ENCODE measurements at places on chromosomes 4 and X. TPM values are rescaled to one million over a fixed set of nuclear protein-coding genes. Genes with fewer than 3 reads are reported as not detected.

DNA sequence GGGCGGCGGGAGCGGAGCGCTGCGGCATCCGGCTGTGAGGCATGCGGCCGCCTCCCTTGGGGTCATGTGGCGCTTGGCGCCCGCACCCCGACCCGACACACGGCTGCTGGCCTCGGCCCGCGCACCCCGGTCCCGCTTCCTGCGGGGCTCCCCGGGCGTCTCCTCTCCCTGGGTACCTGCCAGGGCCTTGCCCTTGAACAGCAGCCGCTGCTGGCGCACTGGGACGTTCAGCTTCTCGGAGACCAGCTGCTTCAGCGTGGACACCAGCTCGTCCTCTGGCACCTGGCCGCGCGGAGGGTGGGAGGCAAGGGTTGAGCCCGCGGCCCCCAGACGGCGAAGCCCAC lies 391 bp downstream of the UBL4A start:
- peak; percentile 56 for DNase-seq

DNA sequence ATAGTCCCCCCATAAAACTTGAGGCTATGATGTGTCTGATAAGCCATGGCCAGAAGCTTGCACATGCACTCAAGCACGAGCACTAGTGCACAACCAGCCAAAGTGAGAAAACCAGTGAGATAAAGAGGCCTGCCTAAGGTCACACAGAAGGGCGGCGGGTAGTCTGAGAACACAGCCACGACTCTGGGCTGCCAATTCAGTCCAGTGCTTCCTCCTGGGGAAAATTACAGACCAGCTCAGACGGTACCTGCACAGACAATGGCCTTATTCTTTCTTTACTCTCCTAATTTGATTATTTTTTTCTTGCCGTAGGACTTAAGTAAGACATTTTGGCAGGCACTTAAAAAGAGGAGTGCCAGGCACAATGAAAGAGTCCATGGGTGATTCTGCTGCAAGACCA lies 533.2 kb upstream of the FAT1 start:
- DNase-seq, result no peak

GRCh38 chr4:37615720-37616063 lies 70.5 kb downstream of the RELL1 start:
- no peak for DNase-seq

Gene GRIA3
- total RNA-seq, result 12.4 TPM

Gene HTN1
- total RNA-seq, result not detected

GRCh38 chrX:129772796-129773431 lies 6.8 kb upstream of the SASH3 start:
- peak; percentile 94 for DNase-seq

DNA sequence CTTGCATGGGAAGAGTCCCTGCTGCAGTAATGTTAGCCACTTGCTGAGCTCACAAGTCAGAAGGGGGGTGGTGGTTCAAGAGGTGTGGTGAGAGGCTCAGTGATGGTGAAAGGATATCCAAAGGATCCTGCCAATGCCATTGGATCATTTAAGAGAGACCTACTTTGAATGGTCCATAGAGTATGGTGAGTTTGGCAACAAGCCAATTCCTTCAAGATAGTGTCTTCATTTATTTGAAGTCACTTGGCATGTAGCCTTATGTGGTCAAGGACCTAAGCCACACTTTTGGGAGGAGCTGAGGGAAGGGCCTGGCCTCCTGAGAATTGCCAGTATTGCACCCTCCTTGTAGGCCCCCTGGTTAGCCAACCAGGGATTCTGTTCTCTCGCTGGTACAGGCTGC lies 87.9 kb downstream of the TSPAN7 start:
- no peak for DNase-seq

DNA sequence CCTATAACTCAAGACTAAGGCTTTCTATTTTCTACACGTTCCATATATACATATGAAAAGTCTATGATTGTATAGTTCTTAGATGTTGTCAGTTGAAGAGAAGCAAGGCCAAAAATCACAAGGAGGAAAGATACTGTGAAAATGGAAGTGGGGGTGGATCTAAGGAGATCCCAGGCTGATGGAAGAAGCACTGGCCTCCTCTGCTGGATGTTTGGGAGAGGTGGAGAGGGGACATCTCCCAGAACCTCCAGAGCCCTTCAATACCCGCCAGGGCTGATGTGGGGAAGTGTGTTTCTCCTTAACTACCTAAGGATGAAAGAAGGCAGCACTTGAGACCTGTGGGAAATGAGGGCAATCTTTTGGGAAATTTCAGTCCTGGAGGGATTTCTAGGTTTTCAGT lies 67.4 kb downstream of the RASGEF1B start:
- no peak for DNase-seq

- no peak for DNase-seq
Measured at GRCh38 chr4:153039542-153040185, 103.5 kb downstream of the FHDC1 start.

Gene CFAP99
- 1.2 TPM for total RNA-seq

GRCh38 chr4:77510367-77510766 lies 95.3 kb upstream of the CXCL13 start:
- DNase-seq, result no peak

All from Peyer's patch (tissue), 4 donors.